GM12865 (cell line): ENCODE measurements at places on chromosomes 5 and 9.
A peak's percentile ranks its signal among the peaks of the same experiment; 100 is the strongest.

- no peak for DNase-seq
Measured at GRCh38 chr9:134590240-134591081, 51.1 kb upstream of the COL5A1 start.

- DNase-seq: no peak
Measured at GRCh38 chr9:135006911-135007570, 80.4 kb upstream of the OLFM1 start.

- DNase-seq: no peak
Measured at GRCh38 chr5:36733183-36733582, 126.8 kb downstream of the SLC1A3 start.

DNA sequence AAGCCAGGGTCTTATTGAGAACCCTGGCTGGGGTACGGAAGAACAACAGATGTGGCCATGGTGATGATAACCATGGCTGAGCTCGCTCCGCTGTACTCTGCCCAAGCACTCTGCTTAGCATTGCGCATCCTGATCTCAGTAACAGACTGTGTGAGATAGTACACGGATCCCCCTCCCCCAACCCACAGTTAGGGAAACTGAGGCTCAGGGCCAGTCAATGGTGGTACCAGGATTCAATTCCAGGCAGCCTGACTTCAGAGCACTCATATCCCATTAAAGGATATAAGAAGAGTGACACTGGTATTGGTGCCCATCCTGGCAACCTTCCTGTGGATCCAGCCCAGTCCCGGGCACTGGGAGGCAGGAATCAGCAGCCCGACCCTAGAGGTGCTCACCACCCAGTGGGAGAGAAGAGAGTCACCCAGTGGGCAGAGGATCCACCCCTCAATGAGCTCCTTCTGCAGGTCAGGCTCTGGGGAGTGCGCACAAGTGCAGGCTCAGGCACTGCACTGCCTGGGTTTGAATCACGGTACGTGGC is 26.5 kb upstream of the KIF12 start:
- no peak for DNase-seq

DNA sequence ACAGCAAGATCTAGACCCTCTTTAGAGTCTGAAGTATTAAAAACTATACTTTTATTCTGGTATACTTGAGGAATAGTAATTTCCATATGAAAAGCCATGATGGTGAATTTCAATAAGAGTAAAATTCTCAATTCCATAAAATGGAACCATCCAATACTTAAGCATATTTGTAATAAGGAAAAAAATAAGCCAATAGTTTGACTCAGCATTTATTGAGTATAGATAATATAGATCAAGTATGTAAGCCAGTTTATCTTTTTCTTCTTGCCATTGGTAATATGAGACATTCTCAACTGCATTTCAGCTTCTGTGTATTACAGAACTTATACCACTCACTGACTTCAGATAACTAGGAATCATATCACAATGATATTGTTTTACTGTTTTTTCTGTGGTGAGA is 361.0 kb downstream of the SLCO4C1 start:
- DNase-seq: no peak

GRCh38 chr9:19156805-19157204 is 29.5 kb upstream of the PLIN2 start:
- DNase-seq: no peak

GRCh38 chr9:18542837-18543405 is 69.0 kb downstream of the ADAMTSL1 start:
- DNase-seq: no peak

GRCh38 chr5:42612750-42613366 is 143.8 kb upstream of the CCDC152 start:
- no peak for DNase-seq

DNA sequence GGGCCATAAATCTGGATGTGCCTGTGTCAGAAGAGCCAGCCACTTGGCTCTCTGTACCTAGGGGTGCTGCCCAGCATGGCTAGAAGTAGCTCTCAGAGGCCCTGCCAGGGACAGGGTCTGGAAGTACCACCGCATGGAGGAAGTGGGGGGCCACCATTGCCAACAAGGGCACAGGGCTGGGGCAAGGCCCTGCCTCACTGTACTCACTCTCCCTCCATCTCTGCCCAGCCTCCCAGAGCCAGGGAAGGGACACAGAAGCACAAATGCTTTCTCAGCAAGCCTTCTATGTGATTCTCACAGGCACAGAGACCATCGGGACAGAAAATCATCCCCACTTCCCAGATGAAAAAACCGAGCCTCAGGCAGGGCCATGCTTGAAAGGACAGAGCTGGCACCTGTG is 138.1 kb downstream of the C5orf15 start:
- DNase-seq: no peak

DNA sequence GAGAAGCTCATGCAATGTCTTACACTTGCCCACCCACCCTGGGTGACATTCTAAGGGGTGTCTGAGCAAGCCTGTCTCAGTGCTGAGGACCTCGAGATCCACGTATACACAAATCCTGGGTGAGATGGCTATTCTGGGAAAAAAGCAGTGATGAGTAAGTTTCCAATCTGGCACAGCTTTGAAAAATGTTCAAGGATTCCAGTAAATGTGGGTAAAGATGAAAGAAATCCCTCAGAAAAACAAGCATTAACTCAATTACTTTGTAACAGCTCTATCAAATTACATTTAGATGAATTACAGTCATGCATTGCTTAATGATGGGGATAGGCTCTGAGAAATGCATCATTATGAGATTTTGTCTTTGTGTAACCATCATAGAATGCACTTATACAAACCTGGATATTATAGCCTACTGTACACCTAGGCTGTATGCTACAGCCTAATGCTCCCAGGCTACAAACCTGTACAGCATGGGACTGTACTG is 26.9 kb downstream of the GOLM1 start:
- no peak for DNase-seq

GRCh38 chr5:61731946-61732314 is 399.9 kb downstream of the ZSWIM6 start:
- no peak for DNase-seq

GRCh38 chr9:126916909-126917308 is 2.3 kb downstream of the RALGPS1 start:
- no peak for DNase-seq

DNA sequence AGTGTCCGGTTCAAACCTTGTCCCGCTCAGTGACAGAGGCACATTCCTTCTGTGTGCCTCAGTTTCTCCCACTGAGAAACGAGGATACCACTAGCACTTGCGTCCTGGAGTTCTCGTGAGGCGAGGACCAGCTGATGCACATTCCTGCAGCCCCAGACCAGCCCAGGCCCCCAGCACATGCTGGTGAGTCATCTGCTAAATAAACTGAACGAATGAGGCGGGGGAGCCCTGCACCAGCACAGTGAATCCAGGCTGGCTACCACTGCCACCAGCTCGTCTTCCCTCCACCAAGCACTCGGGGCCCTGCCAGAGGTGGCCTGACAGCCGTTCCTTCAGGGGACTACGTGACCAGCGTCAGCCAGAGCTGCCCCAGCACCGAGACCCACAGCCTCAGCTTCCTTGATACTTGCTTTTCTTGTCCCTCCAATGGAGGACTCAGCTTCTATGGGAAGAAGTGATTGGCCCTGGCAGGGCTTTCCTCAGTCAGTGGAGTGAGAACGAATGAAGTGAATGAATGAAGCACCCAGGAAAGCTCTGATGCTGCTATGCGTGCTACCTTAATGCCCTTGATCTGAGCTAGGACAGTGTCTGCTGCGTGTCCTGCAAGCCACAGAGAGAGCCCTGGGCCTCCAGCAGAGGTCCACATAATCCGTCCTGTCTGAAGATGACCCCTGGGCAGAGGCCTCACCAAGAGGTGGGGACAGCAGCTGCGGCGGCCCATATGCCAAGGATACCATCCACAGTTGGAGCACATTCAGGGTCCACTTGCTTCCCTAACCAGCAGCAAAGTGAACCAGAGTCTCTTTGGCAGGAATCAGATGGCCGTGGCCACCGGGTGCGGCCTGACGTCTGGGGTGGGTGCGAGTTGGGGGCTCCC is 13.5 kb upstream of the BARX1 start:
- DNase-seq: no peak

GRCh38 chr9:134373269-134373668 is 47.0 kb downstream of the RXRA start:
- DNase-seq: peak; percentile 16

DNA sequence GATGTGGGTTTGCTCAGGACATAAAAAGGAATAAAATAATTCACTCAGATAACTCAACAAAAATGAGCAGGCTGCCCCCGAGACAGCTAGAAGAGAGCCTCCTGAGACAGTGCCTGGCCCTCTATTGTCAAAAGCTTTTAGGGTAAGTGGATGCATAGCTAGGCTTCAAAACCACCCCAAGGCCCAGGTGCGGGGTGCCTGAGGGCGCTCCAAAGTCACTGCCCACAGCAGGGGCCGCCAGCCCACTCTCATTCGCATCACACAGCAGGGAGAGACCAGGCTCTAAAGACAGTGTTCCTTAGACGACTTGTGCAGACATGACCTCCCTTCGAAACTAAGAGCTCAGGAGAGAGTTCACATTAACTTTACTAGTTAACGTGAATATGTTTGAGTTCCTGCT is 271.5 kb downstream of the FSTL4 start:
- no peak for DNase-seq

GRCh38 chr5:75507841-75508240 is 3.6 kb downstream of the CERT1 start:
- no peak for DNase-seq

DNA sequence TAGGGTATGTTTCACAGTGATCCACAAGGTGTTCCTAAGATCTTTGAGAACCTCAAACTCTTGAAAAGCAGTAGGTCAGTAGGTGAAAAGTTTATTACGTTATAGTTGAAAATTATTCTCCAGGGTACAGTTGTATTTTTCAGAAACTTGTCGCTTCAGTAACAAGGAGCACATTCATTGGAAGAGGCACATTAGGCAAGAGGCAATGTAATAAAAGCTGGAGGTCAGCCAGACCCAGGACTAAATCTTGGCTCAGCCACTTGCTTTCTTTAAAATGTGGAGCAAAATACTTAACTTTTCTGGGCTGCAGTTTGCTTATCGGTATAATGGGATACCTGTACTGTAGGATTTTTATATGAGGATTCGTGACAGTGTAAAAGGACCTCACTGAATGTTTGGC is 45.6 kb downstream of the TLE4 start:
- DNase-seq: no peak
